ENCODE measurements at places on chromosomes 12 and 14.

DNA sequence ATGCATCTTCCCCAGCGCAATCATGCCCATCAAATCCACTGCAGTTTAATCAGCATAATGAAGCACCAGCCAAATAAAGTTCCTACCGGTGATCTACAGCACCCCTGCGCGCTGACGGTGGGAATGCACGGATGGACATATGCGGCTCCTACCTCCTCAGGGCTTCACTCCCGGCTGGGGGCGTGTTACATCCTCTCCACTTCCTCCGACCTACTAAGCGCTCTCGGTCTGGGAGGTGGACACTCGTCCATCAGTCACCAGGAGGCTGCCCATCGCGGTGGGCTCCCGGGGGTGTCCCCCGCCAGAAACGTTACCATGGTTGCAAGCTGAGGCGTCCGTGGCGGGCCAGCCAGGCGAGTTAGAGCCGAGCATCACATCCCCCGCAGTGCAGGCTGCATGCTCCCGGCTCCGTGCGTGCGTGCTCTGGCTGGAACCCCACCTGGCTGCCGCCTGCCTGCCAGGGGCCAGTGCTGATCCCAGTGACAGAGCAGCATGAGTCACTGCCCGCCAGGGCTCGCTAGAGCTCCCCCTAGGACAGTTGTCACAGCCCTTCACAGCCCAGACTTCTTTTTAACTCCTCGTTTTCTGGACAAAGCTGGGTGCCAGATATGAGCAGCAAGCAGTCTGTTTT is 73.0 kb downstream of the CIT start:
- no peak for DNase-seq

DNA sequence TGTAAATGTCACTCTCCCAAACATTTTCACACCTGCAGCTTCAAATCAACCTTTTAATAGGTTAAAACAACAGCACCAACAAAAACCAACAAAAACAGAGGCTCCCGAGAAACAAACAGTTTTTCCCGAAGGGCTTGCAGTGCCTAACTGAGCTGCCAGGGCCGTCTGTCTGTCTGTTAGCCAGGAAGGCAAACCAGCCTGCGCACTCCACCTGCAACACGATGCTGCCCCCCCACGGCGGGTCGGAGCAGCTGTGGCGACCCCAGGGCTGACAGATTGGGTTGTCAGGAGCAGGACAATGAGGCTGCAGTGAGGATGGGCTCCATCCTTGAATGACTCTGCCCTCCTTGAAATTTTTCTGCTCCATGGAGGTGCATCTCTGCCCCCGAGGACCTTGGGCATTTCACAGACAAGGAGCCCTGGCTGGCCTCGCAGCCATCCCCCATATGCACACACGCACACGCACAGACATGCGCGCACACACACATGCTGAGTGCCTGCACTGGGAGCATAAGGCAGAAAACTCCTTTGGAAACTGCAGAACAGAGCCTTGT is 2.6 kb downstream of the RTL1 start:
- DNase-seq, result no peak

DNA sequence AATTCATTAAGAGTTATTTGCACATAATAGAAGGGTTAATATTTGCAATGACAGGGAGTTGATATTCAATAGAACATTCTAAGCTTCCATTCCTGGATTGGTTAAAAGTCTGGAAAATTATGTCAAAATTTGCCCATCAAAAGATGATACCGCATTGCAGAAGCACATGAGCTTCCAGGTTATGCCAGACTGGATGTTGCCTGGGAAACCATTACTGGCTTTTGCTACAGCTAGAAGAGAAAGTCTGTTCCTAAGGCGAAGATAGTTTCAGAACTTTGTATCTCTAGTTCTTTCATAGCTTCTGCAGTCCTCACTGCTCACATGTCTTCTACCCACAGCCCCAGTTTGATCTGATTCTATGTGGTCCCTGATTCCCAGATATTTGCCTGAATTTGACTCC is 122.4 kb upstream of the AMIGO2 start:
- no peak for DNase-seq

GRCh38 chr14:24206260-24207103 is 986 bp downstream of the TSSK4 start:
- no peak for DNase-seq

DNA sequence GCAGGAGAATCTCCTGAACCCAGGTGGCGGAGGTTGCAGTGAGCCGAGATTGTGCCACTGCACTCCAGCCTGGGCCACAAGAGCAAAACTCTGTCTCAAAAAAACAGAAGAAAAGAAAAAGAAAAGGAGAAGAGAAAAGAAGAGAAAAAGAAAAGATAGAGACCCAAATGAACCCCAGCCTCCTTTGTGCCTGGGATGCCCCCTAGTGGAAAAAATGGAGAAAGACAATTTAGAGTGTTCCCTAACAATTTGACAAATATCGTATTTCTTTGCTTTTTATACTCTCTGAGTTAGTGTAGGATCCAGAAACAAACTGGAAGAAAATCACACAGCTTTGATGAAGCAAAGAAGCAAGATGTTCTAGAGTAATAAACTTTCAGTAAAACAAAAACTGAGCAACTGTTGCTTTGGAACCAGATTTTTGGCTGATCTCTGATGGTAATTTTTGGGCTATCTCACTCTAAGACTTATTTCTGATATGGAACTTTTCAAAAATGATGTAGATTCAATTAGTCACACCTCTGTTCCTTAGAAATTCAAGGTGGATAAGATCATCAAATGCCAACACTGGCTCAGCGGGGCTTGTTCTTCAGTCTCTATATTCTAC is 18.6 kb upstream of the PRKAB1 start:
- DNase-seq, result no peak

DNA sequence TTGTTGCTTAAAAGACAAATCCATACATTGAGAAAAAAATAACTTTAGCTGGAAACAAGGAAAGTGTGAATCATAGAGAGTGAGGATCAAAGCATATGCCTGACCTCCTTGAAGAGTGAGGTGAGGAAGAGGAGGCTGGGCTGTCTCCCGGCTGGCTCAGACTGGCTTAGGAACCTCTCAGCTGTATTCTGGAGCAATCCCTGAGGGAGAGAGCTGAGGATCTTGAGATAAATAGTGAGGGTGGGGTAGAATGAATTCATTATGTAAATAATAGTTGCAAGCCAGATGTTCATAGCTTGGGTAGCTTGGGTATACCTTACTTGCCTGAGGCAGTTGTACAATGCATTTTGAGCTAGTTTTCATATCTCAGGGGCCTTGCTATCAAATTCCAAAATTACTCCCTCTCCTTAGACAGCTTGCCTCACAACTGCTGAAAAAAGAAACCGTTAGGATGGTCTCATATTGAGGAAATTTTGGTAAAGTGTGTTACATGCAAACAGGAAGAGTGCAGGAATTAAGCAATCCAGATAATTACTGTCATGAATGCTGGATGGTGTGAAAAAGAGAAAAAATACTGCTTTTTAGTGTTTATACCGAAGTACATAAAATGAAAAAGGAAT is 30.5 kb upstream of the SLC15A5 start:
- DNase-seq, result no peak

GRCh38 chr14:103030741-103031565 is 26.4 kb downstream of the CDC42BPB start:
- DNase-seq, result no peak

DNA sequence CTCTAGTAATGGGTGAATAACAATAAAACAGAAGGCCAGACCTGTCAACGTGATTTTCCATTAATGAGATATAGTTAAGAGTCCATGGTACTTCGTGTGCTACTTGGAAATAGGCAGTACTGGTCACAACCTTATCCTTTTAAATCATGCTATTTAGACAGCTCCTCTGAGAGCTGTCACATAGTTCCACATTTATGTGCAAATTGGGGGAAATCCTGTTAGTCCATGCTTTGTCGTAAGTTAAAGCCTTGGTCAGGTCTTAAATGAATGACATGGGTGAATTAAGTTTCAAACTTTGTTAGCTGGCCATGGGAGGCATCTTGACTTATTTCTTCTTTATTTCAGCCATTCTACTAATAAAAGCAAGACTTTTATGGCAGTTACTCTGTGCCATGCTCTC is 11.9 kb upstream of the BHLHE41 start:
- DNase-seq, result no peak

DNA sequence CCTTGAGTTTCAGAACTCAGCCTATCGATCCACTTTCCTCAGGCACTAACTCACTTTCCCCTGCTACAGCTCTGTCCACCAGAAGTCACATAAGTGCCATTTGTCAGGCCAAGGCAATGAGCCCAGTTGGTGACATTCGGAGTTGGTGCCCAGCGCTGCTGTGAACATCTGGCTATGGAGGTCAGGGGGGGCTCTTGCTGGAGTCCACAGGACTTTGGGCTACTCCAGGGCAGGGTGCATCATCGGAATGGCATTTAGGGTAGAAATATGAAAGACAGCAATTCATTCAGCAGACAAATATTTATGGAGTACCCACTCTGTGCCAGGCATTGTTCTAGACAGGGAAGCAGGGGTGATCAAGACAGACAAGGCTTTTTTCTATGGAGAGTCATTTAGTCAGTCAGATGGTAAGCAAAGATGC is 1.5 kb upstream of the PPP1CC start:
- DNase-seq, result no peak

- DNase-seq, result no peak
Observed at GRCh38 chr12:93924367-93924766, 224.0 kb upstream of the PLXNC1 start.

GRCh38 chr12:108099073-108099472 is 30.0 kb upstream of the WSCD2 start:
- no peak for DNase-seq

DNA sequence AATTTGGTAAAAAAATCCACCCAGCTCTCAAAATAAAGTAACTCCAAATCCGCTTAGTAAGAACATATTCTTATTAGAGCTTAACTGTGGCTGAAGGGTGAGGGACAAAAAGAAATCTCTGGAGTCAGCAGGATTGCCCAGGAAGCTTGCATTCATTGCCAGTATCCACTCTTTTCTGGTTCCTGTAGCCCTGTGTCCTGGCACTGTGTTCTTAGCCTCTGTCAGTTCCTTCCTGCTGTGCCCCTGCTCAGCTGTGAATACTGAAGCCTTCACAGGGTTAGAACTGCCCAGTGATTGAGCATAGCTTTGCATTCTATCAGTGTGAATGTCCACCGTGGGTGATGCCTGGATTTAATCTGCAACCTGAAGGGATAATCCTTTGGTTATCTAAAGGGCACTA is 266.9 kb upstream of the PELI2 start:
- no peak for DNase-seq

- DNase-seq, result no peak
Observed at GRCh38 chr12:117039891-117040309, 59.3 kb downstream of the TESC start.

- no peak for DNase-seq
Observed at GRCh38 chr12:109535231-109535862, 38.0 kb downstream of the MMAB start.

DNA sequence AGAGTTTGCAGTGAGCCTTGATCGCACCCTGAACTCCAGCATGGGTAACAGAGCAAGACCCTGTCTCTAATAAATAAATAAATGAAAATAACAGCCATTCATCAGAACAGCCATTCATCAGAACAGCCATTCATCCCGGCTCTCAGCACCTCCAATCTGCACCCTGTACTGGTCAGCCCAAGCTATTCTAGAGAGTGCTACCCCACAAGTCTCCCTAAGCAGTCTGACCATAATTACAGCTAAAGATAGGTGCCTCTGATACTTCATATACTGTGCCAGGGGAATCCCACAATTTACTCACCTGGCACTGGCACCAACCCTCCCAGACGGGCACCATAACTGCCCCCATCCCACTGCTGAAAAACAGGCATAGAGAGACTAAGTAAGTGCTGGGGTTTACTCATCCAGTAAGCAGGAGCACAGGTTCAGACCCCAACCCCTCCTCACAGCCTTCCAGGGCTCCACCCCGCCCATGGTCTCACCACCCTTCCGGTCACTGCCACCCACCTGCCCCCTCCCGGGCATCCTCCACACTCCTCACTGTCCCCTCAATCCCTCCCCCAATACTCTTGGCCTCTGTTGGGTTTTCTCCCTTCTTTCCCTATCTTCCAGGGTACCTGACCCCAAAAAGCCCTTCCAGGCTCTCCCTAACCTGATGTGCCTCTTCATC is 15.2 kb upstream of the EIF5 start:
- DNase-seq, result no peak

GRCh38 chr14:92500491-92500941 is 13.1 kb upstream of the RIN3 start:
- no peak for DNase-seq

GRCh38 chr14:69214393-69214792 is 23.1 kb downstream of the EXD2 start:
- DNase-seq, result no peak

DNA sequence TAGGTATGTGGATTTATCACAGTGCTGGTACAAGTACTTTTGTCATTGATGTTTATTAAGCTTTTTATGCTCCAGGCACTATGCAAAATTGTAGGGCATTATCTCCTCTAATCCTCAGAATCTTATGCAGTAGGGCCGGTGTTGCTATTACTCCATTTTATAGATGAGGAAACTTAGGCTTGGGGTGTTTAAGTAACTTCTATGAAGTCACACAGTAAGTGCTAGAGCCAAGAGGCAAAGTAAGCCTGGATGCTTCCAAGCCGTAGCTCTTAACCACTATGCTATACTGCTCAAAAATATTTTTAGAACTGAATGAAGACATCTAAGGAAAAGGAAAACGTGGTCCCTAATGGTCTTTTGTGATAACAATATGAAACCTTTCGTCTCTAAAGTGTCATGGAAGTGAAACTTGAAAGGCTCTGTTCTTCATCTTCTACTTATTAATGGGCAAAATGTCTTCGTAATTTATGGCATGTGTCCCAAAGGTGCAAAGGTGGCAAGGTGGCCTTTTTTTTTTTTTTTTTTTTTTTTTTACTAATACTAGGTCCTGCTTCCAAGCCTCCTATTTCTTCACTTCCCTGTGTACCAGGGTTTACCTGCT is 85.2 kb downstream of the ETV6 start:
- DNase-seq, result no peak

DNA sequence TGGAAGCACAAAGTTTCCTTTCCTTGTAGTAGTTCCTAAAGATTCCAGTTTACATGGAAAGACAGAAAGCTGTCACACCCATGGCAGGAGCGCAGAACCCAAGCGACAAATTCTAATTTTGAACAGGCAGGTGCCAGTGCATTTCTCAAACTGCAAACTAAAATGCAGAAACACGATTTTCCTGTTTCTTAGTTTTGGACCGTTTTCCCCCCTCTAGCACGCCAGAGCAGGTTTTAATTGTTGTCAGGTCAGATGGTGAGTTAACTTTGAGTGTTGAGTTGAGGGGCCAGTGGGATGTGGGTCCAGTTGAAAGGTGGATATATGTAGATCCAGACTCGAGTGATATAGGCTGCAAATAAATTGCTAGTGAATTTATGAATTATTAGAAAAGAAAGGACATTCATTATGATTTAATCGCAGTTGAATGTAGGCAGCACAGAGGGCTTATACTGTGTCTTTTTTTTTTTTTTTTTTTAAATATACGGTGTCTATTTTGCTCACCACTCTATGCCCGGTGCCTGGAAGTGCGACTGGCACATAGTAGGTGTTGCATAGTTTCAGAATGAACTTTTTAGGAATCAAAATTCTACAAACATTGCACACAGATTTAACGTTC is 909 bp upstream of the ETFBKMT start:
- DNase-seq, result no peak

DNA sequence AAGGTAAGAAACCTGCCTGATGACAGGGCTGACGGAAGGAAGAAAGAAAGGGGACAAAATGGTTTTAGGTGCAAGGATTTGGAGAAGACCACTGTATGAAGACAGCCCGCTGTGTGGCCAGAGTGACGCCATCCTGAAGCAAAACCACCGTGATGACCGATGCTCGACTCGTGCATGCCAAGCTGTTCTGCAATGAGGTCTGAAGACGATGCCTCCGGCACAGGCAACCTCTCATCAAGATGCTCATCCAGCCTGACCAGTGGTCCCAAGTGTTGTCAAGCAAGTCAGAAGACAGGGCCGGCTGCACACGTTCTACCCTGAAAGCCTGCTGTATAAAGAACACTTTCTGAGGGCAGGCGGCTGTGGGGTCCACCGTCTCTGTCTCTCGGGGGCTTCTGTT is 34.8 kb downstream of the STX2 start:
- DNase-seq, result no peak

Measured in stimulated activated CD4-positive, alpha-beta T cell treated with anti-CD3 and anti-CD28 coated beads, Interleukin-4, amount 100 ng/mL, for 48 hours (primary cell).